ENCODE measurements at places on chromosomes 5 and 9. TPM values are rescaled to one million over a fixed set of nuclear protein-coding genes. Genes with fewer than 3 reads are reported as not detected.

NTNG2 gene
- 1.1 TPM for total RNA-seq

SOX30 gene
- total RNA-seq: not detected

CDH9 gene
- total RNA-seq: not detected

CATSPER3 gene
- total RNA-seq: not detected

NUTM2F gene
- not detected for total RNA-seq

PAEP gene
- not detected for total RNA-seq

PTGR1 gene
- total RNA-seq: 60.3 TPM

KLHL3 gene
- total RNA-seq: 2.8 TPM

KCNT1 gene
- not detected for total RNA-seq

ANKRD20A1 gene
- total RNA-seq: not detected

PCDH1 gene
- 4.2 TPM for total RNA-seq

PPP3R2 gene
- total RNA-seq: not detected

PRELID2 gene
- total RNA-seq: 10.5 TPM

AKNA gene
- total RNA-seq: 12.9 TPM

TCF7 gene
- 0.44 TPM for total RNA-seq

PRDM9 gene
- total RNA-seq: not detected

KIF4B gene
- 0.14 TPM for total RNA-seq

ARHGEF28 gene
- total RNA-seq: 14.7 TPM

GALNT12 gene
- 23.6 TPM for total RNA-seq

NR2F1 gene
- 87.2 TPM for total RNA-seq

IFNA2 gene
- total RNA-seq: not detected

PCSK5 gene
- 1.8 TPM for total RNA-seq

C9orf50 gene
- not detected for total RNA-seq

FCN2 gene
- not detected for total RNA-seq

FGD3 gene
- not detected for total RNA-seq

SHISAL2B gene
- total RNA-seq: not detected

OR1Q1 gene
- total RNA-seq: not detected

NR6A1 gene
- 0.66 TPM for total RNA-seq

CDKN2B-AS1 gene
- total RNA-seq: 9.2 TPM

INSL4 gene
- not detected for total RNA-seq

RANBP3L gene
- under 0.01 TPM for total RNA-seq

PCAT7 gene
- total RNA-seq: 0.66 TPM

EXOSC3 gene
- total RNA-seq: 23.3 TPM

BAAT gene
- total RNA-seq: not detected

PCDHB11 gene
- 0.29 TPM for total RNA-seq

C6 gene
- not detected for total RNA-seq

SPINK13 gene
- total RNA-seq: not detected

RNF145 gene
- total RNA-seq: 90.5 TPM

FAM170A gene
- not detected for total RNA-seq

CCNO gene
- 0.14 TPM for total RNA-seq

MGAT1 gene
- 134 TPM for total RNA-seq

STK32A gene
- 1.4 TPM for total RNA-seq

NUTM2G gene
- not detected for total RNA-seq

GDA gene
- total RNA-seq: under 0.01 TPM

FREM1 gene
- total RNA-seq: 0.72 TPM

GABBR2 gene
- 8.3 TPM for total RNA-seq

PCDHA6 gene
- 0.44 TPM for total RNA-seq

NME5 gene
- not detected for total RNA-seq

LCN9 gene
- not detected for total RNA-seq

Measured in placental pericyte (primary cell).